ENCODE measurements at places on chromosomes 2 and 18.
A peak's percentile ranks its signal among the peaks of the same experiment; 100 is the strongest.

- DNase-seq, result no peak
Observed at GRCh38 chr2:142321706-142322280, 191.0 kb upstream of the LRP1B start.

DNA sequence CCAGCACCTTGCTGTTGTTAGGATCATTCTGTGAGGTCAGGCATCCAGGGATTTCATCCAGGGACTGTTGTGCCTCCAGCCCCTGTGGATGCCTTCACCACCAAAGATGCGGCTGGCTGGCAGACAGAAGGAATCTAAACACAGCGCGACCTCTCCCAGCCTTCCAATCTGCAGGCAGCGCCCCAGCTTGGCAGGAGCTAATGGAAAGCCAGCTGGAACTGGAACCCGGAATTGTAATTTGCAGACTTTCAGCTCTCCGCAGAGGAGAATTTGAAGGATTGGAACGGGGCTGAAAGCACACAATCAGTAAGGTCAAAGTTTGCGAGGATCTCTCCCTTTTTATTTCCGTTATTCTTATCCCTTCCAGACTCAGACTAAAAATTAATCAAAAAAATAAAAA is 127.8 kb downstream of the TRIB2 start:
- DNase-seq, result no peak

DNA sequence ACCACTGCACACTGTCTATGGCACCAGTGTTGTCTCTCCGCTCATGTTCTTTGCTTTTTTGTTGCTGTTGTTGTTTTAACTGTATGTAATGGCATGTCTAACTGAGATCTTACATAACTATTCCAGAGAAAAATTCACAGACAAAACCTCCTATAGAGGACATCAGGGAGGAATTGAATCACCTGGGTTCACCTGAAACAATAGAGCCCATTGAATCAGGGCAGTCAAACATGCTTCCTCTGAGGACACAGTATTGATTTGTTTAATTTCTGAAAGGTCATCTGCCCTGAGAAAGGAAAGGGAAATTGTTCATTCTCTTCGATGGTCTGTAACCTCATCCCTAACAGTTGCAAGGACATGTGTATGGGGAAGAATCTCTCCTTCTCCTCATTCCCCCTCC is 237.5 kb downstream of the SRBD1 start:
- DNase-seq, result no peak

- DNase-seq, result peak; percentile 21
Observed at GRCh38 chr2:55585451-55586080, 31.9 kb downstream of the PPP4R3B start.

DNA sequence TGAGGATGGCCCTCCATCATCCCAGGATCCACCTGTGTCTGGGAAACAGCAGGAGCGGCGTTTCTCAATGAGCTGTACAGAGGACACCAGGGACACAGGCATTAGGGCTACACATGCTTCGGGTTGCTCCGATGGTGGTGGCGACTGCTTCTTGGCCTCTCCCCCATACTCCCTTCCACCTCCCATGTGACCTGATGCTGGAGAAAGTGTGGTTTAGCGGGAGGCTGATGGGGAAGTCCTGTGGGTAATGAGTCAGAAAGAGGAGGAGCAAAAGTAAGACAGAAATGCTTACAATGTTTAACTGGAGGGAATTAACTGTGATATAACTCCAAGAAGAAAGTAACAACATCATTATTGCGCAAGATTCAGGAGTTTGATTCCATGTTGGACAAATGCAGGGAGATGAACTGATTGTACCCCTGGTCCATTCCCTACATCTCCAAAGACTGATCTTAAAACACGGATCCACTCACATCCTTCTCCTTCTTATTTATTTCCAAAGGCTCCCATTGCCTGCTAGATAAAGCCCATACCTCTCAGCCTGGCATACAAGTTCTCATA is 186.6 kb downstream of the NRP2 start:
- DNase-seq, result peak; percentile 79

GRCh38 chr2:177758591-177759371 is 313.8 kb downstream of the PDE11A start:
- peak; percentile 40 for DNase-seq

- no peak for DNase-seq
Observed at GRCh38 chr2:30766666-30767065, 40.6 kb downstream of the CAPN13 start.

- DNase-seq, result peak; percentile 33
Observed at GRCh38 chr2:196660244-196660643, 20.7 kb downstream of the CCDC150 start.

GRCh38 chr2:234939576-234939975 is 12.2 kb upstream of the SH3BP4 start:
- DNase-seq, result no peak

GRCh38 chr2:164314148-164314547 is 307.1 kb downstream of the GRB14 start:
- no peak for DNase-seq

- no peak for DNase-seq
Observed at GRCh38 chr2:186308347-186308746, 177.7 kb upstream of the ZC3H15 start.

- no peak for DNase-seq
Observed at GRCh38 chr2:238082827-238083226, 17.3 kb upstream of the ESPNL start.

- no peak for DNase-seq
Observed at GRCh38 chr2:218001629-218002028, 1.2 kb downstream of the TNS1 start.

DNA sequence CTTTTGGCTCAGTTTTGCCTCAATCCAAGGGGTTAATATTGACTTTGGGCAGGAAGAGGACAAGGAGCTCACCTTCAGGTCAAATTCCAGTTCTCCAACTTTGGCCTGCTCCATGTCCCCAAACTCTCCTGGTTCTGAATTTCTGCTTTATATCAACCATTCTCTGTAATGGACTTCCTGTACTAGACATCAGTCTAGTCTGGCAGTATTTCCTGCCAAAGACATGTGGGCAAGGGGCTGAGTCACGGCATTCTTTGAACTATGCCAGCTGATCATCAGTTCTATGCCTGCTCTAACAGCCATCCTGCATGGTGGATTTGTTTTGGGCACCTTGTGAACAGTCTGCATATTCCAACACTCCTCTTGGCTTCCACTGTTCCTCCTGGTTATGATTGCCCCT is 199.4 kb downstream of the ZEB2 start:
- no peak for DNase-seq

- no peak for DNase-seq
Observed at GRCh38 chr2:7363906-7364305, 446.7 kb downstream of the RNF144A start.

DNA sequence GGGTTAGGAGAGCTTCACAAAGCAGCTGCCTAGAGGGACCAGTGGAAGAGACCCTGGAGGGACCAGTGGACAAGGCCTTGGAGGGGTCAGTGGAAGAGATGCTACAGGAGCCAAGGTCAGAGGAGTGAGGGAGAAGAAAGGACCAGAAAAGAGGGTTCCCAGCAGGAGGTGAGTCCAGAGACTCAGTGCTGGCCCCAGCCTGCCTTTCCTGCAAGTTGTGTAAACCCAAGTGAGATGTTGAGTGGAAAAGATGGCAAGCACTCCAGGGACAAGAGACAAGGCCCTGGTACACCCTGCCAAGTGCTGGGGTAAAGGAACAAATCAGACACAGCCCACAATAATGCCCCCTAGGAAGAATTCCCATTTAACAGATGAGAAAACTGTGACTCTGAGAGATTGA is 94.4 kb downstream of the TTC32 start:
- DNase-seq, result no peak

- DNase-seq, result no peak
Observed at GRCh38 chr2:127893494-127893893, 7.7 kb upstream of the AMMECR1L start.

GRCh38 chr2:231188506-231189170 is 9.8 kb upstream of the ARMC9 start:
- DNase-seq, result no peak

GRCh38 chr2:70616168-70616694 is 62.6 kb upstream of the TGFA start:
- no peak for DNase-seq

Data from fibroblast of skin of left quadriceps (primary cell).